Daoy (cell line): ENCODE measurements at places on chromosomes 5 and 9. TPM values are rescaled to one million over a fixed set of nuclear protein-coding genes. Genes with fewer than 3 reads are reported as not detected.

DNA sequence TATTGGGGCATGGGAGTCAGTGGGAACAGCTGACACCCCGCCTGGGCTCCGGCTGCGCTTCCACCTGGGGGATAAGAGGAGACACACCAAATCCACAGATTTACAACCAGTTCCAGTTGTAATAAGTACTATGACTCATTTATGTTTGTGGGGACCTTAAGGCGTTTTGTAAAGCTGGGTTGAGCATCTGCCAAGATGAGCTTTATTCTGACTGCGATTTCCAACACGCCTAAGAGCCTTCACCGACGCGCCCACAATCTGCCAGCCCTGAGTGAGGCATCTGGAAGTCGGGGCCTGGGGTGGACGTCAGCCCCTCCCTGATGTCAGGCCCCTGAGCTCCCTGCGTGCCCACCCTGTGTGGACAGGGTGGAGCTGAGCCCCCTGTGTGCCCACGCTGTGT lies 14.3 kb upstream of the LHX3 start:
- peak; percentile 52 for DNase-seq

DNA sequence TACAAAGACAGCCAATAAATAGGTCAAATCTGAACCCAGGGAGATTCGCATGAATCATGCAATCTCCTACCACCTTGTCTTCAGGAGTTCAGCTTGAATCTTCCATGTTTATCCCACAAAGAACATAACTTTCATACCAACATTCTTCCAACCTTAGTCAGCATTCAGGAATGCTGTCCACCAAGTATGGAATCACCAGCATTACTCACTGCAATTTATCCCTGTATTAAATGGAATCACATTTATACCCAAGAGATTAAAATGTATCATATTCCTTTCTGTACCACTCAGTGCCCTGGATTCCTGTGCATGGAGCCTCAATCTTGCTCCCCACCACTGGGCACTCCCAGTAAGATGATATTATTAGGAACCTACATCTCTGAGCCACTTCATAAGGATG lies 162.6 kb downstream of the GLIS3 start:
- peak; percentile 97 for DNase-seq

DNA sequence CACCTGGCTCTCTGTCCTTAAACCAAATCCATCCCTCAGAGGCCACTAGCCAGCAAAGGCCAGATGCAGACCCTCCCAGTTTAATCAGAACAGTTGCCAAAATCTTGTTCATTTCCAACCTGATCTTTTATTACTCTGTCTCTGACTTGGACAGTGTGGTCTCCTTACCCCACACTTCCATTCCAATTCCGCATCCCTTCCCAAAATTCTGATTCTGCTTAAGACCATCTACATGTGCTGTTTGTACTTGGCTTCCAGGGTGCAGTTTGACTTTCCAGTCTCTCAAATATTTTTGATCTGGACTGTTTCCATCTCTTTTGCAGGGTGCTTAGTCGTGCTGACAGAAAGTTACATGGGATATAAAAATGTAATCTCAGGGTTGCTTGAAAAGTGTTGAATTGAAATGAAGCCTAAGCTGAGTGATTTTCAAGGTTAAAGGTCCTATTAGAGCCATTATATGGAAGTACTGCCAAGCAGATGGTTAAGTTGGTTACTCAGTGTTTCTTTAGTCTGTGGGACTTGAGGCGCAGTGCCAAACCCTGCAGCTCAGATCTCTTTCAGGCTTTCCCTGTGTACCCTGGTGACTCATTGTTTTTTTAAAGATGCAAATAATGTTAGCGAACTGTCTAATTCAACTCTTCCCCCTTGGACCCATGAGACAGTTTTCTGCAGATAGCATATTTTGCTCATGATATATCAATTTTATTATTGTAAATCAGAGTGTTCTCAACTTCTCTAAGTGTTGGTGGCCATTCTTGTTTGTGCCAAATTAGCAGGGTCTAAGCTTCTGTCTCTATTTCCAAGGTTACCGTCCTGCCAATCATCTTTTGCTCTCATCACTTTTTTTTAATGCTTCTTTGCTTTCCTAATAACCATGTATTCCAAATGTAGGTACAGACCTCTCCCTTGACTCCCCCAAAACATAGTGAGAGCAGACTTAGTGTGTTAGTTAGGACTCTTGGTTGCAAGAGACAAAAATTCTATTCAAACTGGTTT lies 18.2 kb upstream of the DCP2 start:
- peak; percentile 97 for DNase-seq

GRCh38 chr9:79279356-79279755 lies 292.4 kb upstream of the TLE4 start:
- DNase-seq, result no peak

DNA sequence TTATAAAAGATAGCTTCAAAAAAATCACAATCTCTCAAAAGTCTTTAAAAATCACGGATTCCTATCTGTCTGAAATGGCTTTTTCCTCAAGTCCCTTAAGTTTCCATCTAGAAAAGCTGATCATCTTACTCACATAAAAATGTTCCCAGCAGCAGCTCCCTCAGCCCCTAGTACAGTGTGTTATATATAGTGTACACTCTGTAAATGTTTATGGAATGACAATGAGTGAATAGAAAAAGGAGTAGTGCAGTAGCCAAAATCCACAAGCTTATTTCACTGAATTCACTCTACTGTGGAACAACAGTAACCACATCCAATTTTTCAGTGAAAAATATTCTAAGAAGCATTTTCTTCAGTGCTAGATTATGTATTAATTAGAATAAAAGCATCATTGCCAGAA lies 609.4 kb downstream of the DTWD2 start:
- DNase-seq, result no peak

DNA sequence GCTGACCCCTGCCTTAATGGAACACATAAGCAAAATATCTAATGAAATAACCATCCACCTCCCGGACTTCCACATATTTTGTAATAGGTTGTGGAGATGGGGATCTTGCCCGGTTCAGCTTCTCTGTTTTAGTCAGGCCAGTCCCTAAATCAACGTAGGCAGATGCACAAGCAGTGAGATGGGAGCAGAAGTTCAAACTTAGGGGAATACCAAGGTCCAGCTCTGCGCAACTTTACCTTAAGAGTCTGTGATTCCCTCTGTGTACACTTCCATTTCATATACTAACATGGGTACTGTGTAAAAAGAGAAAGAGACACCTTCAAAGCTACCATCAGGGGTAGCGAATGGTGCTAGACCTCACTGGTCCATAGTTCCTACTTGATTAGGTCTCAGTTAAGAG lies 110.9 kb downstream of the NTRK2 start:
- DNase-seq, result no peak

GRCh38 chr9:98488571-98489312 lies 220.0 kb downstream of the GABBR2 start:
- peak; percentile 94 for DNase-seq

- DNase-seq, result no peak
Observed at GRCh38 chr5:82176115-82176814, 101.9 kb downstream of the RPS23 start.

- no peak for DNase-seq
Observed at GRCh38 chr5:29744618-29745017, 1448.9 kb upstream of the CDH6 start.

DNA sequence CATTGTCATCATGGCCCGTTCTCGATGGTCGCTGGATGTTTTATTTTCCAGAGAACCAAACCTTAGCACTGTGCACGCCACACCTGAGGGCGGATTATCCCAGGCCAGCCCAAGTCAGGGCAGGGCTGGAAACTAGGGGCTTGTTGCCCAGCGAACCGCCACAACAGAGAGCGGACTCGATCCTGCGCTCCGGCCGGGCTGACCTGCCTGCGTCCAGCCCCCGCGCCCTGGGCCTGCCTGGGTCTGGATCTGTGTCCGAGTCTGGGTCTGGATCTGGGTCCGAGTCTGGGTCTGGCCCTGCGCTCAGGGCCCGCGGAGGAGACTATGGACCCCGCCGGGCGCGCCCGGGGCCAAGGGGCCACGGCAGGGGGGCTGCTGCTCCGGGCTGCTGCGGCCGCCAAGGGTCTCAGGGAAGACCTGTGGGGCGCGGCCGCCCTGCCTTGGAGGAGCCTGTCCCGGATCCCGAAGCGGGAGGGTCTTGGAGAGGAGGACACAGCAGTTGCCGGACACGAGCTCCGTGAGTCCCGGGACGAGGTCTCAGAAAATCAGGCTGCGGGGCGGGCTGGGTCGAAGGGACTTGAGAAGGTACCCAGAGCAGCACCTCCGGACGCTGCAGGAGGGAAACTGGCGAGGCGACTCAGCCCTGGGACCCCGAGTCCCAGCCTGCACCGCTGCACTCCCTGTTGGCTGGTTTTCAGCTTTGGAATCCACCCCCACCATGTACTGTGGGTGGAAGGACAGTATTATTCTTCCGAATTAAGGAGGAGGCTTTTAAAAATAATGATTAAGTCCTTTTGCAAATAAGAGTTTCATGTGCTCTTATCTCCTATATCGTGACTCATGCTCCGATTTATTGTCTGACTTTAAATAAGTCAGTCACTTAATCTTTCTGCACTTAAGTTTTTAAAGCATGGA lies at the start of gene ANKDD1B:
Gene ANKDD1B (plus strand): TSS at position 143 of the 915 bp plus-strand sequence. CDS start 182 bp downstream, at position 325.
- peak; percentile 49 for DNase-seq

GRCh38 chr5:144742361-144742760 lies 571.7 kb downstream of the KCTD16 start:
- DNase-seq, result no peak

Gene SNCB
- total RNA-seq, result 0.11 TPM in 1 of 2 replicates, not detected in the other
